ENCODE measurements at places on chromosomes 5 and 9.

DNA sequence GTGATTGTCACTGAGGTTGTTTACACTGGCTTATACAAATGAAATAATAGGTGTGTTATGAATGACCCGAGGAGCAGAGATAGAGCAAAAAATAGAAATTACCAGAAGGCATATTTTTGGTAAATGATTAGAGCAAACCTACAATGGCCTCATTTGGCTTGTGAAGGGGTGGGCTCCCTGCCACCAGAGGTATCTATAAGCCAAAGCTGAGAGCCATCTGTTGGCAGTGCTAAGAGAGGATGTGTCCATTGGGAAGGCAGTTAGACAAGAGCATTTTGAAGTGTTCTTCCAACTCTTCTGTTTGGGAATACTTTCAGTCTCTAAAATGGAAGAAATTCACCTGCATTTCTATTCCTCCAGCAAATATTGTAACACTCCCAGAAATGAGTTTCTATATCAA is 10.6 kb downstream of the NIPAL4 start:
- DNase-seq: no peak

DNA sequence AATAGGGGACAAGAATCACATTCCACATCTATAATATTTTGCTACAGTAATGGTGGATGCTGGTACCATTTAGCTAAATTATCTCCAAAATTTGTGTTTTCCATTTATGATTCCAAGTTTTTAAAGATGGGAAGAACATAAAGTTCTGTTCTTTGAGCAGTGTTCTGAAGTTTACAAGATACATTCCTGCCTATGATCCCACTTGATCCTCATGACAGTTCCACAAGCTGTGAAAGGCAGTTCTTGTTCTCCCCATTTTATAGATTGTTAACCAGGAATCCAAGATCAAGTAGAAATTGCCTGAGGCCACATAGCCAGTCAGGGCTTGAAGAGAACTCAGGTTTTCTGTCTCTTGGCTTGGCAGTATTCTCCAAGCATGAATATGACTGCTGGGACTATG is 257.3 kb downstream of the NR3C1 start:
- DNase-seq: no peak

DNA sequence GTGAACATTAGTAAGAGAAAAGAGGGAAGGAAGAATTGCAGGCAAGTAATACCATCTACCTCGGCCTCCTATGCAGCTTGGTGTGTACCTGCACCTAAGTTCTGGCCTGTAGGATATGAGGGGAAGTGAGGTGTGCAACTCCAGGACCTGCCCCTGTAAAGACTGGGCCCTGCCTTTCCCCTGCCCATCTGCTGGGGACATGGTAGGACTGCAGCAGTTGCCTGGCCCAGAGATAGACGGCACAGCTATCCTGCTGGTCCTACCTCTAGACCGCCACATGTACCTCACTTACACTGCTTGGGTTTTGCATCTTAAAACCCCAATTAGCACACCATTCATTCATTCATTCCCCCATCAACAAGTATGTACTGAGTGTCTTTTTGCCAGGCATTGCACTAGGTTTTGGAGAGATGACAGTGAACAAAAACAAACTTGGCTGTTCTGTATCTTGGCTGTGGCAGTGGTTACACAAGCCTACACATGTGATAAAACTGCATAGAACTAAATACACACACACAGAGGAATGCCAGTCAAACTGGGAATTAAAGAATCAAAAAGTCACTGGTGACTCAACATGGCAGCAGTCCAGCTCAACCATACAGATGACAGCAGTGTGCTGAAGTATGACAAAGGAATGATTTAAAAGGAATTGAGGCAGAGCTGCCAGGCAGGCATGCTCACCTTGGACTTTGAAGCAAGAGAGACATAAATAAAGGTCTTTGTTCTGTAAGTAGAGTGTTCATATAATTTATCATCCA is 23.3 kb upstream of the MGAT1 start:
- DNase-seq: no peak

GRCh38 chr5:132190161-132190817 is 37.4 kb downstream of the P4HA2 start:
- DNase-seq: peak; percentile 55

- DNase-seq: no peak
Measured at GRCh38 chr5:54194318-54194717, 116.1 kb downstream of the ARL15 start.

GRCh38 chr9:8895861-8896224 is 1096.3 kb upstream of the DMAC1 start:
- no peak for DNase-seq

DNA sequence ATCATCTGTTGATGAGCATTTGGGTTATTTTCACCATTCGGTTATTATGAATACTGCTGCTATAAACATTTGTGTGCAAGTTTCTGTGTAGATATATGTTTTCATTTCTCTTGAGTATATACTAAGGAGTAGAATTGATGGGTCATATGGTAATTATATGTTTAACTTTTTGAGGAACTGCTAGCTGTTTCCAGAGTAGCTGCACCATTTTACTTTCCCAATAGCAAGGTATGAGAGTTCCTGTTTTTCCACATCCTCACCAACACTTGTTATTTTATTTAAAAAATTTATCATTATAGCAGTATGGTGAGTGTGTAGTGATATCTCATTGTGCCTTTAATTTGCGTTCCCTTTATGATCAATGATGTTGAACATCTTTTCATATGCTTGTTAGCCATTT is 29.2 kb downstream of the CD14 start:
- DNase-seq: no peak

- DNase-seq: no peak
Measured at GRCh38 chr9:76198336-76198735, 195.9 kb downstream of the RFK start.

DNA sequence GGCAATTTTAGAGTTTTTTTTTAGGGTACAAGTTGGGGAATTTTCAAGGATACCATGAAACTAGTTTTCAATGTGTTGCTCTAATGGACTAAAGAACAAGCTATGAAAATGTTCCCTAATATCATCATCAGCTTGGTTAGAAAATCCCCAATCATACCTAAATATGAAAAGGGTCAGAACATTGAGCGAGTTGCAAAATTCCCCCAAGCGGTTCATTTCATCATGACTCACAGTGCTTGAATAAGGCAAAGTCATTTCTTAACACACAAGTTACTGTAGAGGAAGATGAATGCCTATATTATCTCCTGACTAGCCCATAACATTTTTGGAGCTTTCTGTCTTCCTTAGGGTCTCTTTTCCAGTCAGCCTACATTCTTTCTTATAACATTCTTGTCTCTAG is 62.7 kb downstream of the ST8SIA4 start:
- DNase-seq: no peak

- no peak for DNase-seq
Measured at GRCh38 chr9:8095672-8096086, 296.1 kb upstream of the DMAC1 start.

GRCh38 chr9:116250891-116251290 is 97.3 kb downstream of the PAPPA start:
- DNase-seq: no peak

DNA sequence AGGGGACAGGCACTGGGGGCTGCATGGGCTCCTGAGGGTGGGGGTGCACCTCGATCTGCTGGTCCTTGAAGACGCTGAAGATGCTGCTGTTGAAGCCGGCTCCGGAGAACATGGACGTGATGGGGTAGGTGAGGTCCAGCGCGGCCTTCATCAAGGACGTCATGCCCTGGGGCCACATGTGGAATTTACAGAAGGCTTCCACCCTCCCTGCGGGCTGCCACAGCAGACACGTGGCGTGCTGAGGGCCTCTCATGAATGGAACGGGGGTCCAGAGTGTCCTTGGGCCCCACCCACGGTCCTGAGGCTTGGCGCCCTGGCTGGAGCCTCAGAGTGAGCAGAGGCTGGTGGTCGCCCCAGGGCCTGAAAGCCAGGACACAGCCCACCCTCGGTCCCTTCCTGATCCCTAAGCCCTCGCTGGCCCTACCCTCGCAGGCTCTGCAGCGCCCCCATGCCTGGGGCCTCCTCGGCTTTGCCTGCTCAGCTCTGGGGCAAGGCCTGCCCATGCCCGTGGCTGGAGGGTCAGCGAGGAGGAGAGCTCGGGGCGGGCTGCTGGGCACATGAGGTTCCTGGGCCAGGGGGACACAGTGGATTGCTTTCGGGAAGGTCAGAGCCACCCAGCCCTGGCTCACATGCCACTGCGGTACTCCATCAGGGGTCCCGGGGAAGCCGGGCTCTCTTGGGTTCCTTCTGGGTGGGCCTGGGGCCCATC is 5.3 kb upstream of the NSMF start:
- DNase-seq: no peak

- no peak for DNase-seq
Measured at GRCh38 chr9:91845879-91846278, 104.1 kb downstream of the ROR2 start.

DNA sequence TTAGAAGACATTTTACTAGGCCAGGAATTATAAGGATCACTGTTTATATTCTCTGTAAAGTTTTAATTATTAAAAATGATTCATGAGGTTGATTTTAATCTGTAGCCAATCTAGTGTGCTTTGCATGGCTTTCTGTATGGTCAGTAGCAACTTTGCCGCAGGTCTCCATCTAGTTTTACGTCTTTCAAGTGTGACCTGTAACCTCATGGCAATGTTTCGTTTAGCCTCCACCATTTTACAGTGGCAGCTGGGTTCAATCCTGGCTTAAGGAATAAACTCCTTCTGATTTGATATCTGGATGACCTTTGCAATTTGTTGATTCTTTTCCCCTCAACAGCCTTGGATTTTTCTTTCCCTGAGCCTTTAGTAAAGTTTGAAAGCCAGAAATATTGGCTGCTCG is 434.5 kb upstream of the CDH9 start:
- DNase-seq: no peak

DNA sequence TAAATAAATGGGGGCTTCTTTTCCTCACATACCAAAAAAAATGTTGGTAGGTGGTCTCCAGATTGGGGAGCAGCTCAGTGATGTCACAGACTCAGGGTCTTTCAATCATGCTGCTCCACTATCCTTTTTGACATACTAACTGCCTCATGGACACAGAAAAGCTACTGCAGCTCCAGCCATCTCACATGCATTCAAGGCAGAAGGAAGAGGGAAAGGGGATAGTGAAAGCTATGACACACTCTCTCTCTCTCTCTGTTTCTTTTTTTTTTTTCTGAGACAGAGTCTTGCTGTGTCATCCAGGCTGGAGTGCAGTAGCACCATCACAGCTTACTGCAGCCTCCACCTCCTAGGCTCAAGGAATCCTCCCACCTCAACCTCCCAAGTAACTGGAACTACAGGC is 7.9 kb upstream of the ADGRD2 start:
- no peak for DNase-seq

DNA sequence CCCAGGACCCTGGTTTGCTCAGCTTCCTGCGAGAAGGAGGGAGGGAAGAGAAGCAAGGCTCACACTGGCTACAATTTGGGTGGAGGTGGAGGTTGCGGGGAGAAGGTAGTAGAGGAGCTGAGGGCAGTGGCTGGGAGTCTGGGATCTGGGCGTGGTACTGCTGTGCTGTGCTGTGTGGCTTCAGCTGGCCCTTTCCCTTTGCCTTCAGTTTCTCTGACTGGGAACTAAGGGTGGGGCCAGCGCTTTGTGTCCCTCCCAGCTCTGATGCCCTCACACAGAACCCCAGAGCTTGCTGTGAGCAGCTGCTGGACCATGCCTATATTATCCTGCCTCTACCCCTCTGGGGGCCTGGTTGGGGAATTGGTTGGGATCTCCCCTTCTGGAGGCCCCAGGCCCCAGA is 60.9 kb downstream of the RGS3 start:
- DNase-seq: no peak

DNA sequence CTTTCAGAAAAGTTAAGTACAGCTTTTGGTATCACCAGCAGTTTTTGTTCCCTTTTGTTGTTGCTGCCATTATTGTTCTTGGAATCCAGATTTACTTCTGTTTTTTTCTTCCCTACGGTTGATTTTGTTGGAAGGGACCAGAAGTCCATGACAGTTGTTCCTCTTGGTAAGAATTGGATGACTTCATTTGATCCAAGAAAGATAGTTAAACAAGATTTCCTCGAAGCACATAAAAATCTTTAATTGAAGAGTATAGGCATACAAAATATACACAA is 65.4 kb downstream of the CDC42SE2 start:
- DNase-seq: no peak

GRCh38 chr5:83919071-83920041 is 198.7 kb upstream of the HAPLN1 start:
- DNase-seq: peak; percentile 51

GRCh38 chr5:16654647-16655334 is 38.0 kb upstream of the RETREG1 start:
- no peak for DNase-seq

DNA sequence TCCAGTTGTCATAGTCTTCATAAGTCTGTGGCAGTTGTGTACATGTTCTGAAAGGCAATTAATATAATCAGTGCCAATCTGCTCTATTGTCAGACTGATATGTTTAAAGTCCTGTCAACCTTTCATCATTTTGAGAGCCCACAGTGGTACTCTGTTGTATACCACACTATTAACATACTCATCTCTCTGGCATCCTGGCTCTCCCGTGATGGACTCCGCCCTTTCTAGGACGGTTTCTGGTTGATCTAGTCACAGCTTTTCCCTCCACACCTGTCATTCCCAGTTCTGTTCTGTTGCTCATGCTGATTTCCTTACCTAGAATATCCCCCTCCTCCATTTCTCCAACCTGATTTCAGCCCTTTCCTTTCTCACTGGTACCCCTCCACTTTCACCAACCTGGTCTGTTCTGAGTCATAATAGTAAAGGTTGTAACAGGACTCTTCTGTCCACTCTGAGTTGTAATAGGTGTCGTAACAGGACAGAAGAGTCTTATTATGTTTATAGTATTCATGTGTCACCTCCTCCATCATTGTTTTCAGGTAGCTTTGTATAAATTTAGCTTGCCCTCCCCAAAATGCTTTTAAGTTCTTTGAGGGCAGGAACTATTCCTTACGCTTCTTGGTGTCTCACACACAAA is 4.1 kb downstream of the PTCD2 start:
- DNase-seq: no peak

DNA sequence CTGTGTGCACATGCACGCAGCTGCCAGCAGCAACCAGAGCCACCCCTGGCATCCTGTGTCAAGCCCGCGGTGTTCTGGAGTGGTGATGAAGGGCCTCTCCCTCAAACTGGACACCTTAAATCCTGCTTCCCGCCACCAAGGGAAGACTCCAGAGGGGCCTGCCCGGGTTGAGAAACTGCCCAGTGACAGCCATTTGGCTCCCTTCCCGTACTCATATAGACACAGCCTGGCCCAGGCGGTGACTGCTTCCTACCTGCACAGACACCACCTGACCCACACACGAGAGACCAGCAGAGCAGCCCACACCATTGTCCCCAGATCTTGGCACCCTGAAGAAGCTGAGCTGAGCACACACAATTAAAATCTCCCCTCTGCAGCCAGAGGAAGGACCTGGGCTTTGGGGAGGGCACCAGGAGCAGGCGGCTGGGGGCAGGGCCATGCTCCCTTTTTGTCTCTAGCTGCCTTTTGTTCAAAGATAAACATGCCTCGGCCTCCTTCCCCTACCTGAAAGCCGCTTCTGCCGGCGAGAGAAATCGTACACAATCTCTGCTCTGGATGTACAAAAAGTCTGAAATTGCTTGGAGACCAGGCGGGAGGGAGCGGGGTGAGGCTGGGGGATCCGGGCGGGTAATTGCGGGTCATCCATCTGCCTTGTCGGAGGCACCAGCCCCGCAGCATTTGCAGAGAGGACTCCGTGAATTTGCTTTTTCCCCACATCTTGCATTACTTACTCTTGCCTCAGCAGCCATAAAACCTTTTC is 78.4 kb downstream of the TSPAN17 start:
- no peak for DNase-seq
